ENCODE measurements at places on chromosomes 3 and 15. TPM values are rescaled to one million over a fixed set of nuclear protein-coding genes. Genes with fewer than 3 reads are reported as not detected.

The ZNF774 gene
- total RNA-seq = 0.84 TPM

The GPR149 gene
- total RNA-seq = not detected

- DNase-seq = no peak
These were observed 19.5 kb upstream of the CAV3 start for GRCh38 chr3:8713901-8714759.

- DNase-seq = no peak
These were observed 65.8 kb downstream of the ECT2 start for GRCh38 chr3:172816281-172816680.

- no peak for DNase-seq
These were observed 141.8 kb downstream of the ALDH1A2 start for GRCh38 chr15:57923750-57924149.

DNA sequence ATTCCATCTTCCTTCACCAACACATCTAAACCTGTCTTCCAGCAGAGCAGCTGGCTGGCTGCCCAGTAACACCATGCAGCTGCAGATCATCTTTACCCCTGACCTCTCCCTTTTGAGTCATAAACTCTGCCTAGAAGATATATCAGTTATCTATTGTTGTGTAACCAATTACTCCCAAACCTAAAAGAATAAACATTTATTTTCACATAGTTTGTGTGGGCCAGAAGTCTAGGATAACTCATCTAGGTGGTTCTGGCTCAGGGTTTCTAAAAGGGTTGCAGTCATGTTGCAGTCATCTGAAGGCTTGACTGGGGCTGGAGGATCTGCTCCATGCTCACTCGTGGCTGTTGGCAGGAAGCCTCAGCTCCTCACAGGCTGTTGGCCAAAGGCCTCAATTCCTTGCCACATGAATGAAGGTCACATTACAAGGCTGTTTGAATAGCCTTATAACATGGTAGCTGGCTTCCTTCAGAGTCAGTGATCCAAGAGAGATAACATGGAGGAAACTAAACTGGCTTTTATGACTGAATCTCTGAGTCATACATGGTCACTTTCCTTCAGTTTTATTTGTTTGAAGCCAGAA lies 92.8 kb downstream of the GOLIM4 start:
- DNase-seq = no peak

All from mesenteric fat pad (tissue), 1 donor.